ENCODE measurements at places on chromosomes 6 and 20. TPM values are rescaled to one million over a fixed set of nuclear protein-coding genes. Genes with fewer than 3 reads are reported as not detected.

NFATC2 gene
- 0.15 TPM for total RNA-seq

SCRT2 gene
- not detected for total RNA-seq

TFAP2A gene
- not detected for total RNA-seq

RIPPLY2 gene
- total RNA-seq = 0.74 TPM

CHRNA4 gene
- total RNA-seq = not detected

COL20A1 gene
- total RNA-seq = not detected

MCCD1 gene
- total RNA-seq = not detected

MEI4 gene
- not detected for total RNA-seq

TMEM244 gene
- not detected for total RNA-seq

KCNK5 gene
- 0.15 TPM for total RNA-seq

RIPK1 gene
- 11.1 TPM for total RNA-seq

CDH4 gene
- 10.8 TPM for total RNA-seq

RIMS1 gene
- under 0.01 TPM for total RNA-seq

SLC22A23 gene
- total RNA-seq = under 0.01 TPM

TRIM15 gene
- total RNA-seq = not detected

ALDH8A1 gene
- total RNA-seq = 0.15 TPM

UBD gene
- total RNA-seq = not detected

MYB gene
- 0.45 TPM for total RNA-seq

TXLNB gene
- total RNA-seq = 0.15 TPM

SOX12 gene
- total RNA-seq = 16.0 TPM

BMP2 gene
- 2.2 TPM for total RNA-seq

RBL1 gene
- total RNA-seq = 8.9 TPM

BCAS4 gene
- 23.7 TPM for total RNA-seq

CALHM5 gene
- total RNA-seq = 1.5 TPM

TCF21 gene
- 9.8 TPM for total RNA-seq

CRISP3 gene
- total RNA-seq = not detected

C20orf204 gene
- total RNA-seq = not detected

GNMT gene
- not detected for total RNA-seq

ZSCAN23 gene
- 1.5 TPM for total RNA-seq

SLC17A1 gene
- not detected for total RNA-seq

SMLR1 gene
- total RNA-seq = not detected

GPLD1 gene
- total RNA-seq = 0.15 TPM

NRSN1 gene
- not detected for total RNA-seq

IP6K3 gene
- total RNA-seq = 7.9 TPM

PPP1R16B gene
- total RNA-seq = not detected

SLC35D3 gene
- total RNA-seq = not detected

VSTM2L gene
- 1.5 TPM for total RNA-seq
